ENCODE measurements at places on chromosomes 2 and 18.
A peak's percentile ranks its signal among the peaks of the same experiment; 100 is the strongest.

GRCh38 chr2:104406261-104406726 lies 447.6 kb upstream of the POU3F3 start:
- no peak overlapping the region for H3K4me3 ChIP-seq
- no peaks in the 10 kb centered on the region for H3K36me3 ChIP-seq
- DNase-seq = no peak
- H3K4me1 ChIP-seq = no peaks in the 10 kb centered on the region
- no peaks in the 10 kb centered on the region for H3K27me3 ChIP-seq

DNA sequence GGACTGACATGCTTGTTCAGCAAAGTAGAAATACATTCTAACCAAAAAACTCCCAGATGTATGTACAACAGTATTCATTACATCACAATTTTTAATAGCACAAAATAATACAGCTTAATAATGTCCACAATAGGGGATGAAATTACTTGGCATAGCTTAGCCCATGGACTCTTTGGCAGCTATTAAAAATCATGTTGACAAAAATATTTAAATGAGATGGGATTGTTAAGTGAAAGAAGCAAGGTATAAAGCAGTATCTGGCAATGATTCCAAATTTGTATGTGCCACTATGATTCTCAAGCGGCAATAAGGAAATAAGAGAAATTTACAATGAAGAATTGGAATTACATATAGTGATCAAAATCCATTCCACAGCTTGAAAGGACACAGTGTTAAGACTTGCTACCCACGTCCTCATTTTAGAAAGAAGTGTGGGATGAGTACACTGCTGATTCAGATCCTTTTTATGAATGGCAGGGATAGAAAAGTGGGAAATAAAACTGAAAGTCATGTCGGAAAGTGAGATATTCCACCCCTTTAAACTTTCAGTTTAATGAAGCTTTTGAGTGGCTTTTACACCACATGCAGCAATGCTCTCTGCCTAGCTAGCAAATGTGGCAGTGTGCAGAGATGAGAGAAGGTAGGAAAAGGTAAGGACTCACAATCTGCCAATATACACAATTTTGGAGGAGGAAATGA lies 2.4 kb downstream of the GAREM1 start:
- H3K4me1 ChIP-seq = peaks cover 28% of the 10 kb centered on the region
- H3K27ac ChIP-seq = no peak overlapping the region
- no peak overlapping the region for H3K4me3 ChIP-seq
- no peak for DNase-seq

DNA sequence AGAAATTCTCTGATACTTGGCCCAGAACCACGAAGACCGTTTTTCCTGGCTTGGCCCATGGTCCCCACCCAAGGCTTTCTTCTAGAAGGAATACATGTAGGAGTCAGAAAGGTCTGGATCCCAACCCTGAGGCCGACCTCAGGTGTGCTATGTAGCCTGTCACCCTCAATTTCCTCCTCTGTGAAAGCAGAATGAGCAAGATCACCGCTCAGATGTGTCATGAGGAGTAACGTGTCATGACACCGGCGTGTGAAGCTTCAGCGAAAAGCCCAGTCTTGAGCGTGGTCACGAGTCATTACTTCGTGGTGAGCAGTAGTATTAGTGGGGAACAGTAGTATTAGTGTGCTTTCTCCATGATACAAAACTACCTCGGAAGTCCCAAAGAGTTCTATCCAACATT lies 103.4 kb downstream of the ALPK2 start:
- peaks cover 42% of the 10 kb centered on the region for H3K27me3 ChIP-seq
- no peaks in the 10 kb centered on the region for H3K4me1 ChIP-seq
- H3K4me3 ChIP-seq = no peak overlapping the region
- no peak overlapping the region for H3K27ac ChIP-seq

- peaks cover 41% of the 10 kb centered on the region for H3K27me3 ChIP-seq
- H3K4me1 ChIP-seq = no peaks in the 10 kb centered on the region
- H3K4me3 ChIP-seq = no peak overlapping the region
Measured at GRCh38 chr2:129903586-129904425, 75.7 kb upstream of the RAB6C start.

- H3K27me3 ChIP-seq = peaks cover 8% of the 10 kb centered on the region
- H3K27ac ChIP-seq = no peak overlapping the region
- DNase-seq = no peak
- H3K4me1 ChIP-seq = no peaks in the 10 kb centered on the region
- peaks cover 1% of the 10 kb centered on the region for H3K36me3 ChIP-seq
- no peak overlapping the region for H3K4me3 ChIP-seq
Measured at GRCh38 chr2:31016648-31017047, 121.6 kb downstream of the GALNT14 start.

DNA sequence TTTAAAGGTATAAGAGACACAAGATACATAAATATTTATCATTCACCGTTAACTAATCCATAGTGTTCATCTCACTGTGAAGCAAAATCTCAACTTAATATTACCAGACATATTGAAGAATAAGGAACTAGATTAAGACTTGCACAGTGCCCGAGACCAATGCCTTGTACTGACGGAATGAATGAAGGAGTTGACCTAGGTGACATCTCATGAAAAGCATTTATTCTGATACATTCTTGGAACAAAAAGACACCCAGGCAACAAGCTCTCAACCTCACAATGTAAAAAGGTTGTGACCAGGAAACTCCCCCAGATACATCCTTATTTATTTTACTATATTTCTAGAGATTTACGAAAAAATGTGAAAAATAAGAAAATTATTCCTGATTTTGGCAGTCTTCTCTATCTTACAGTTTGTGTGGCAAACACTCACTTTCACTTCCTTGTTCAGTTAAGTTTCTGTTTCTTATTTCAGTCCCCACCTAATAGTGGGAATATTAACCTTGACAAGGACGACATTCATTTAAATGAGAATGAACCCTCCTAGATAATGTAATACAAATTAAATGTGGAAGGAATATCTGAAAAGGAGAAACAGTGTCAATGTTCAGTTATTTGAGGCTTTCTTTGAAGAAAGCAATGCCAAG lies 28.4 kb downstream of the M1AP start:
- no peaks in the 10 kb centered on the region for H3K36me3 ChIP-seq
- peaks cover 35% of the 10 kb centered on the region for H3K27me3 ChIP-seq
- no peak for DNase-seq
- no peak overlapping the region for H3K27ac ChIP-seq
- H3K4me1 ChIP-seq = no peaks in the 10 kb centered on the region
- no peak overlapping the region for H3K4me3 ChIP-seq

- peaks cover 20% of the 10 kb centered on the region for H3K36me3 ChIP-seq
- no peak overlapping the region for H3K27ac ChIP-seq
- no peak overlapping the region for H3K4me3 ChIP-seq
- no peak for DNase-seq
Measured at GRCh38 chr2:27214941-27215340, 2.2 kb upstream of the CAD start.

DNA sequence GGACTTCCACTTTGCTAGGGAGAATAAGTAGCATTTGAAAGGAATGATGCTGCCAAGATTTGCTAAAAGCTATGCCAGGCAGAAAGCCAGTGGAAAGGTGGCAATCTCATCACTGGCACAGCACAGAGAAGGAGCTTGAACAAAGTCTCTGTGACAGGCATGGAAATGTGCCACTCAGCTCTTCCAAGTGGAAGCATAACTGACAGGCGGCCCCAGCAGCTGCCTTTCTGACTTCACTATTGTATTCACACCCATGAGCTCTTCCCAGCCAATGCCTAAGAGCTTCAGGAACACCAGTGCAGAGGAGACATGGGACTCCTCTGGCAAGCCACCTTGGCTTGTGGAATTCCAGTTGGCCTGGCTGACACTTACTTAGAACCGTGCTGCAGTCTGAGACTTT lies 134.6 kb upstream of the REG3G start:
- no peaks in the 10 kb centered on the region for H3K27me3 ChIP-seq
- no peaks in the 10 kb centered on the region for H3K4me1 ChIP-seq
- no peak overlapping the region for H3K4me3 ChIP-seq
- no peaks in the 10 kb centered on the region for H3K36me3 ChIP-seq
- H3K27ac ChIP-seq = no peak overlapping the region

- H3K27ac ChIP-seq = no peak overlapping the region
- DNase-seq = no peak
- H3K4me3 ChIP-seq = no peak overlapping the region
- peaks cover 2% of the 10 kb centered on the region for H3K36me3 ChIP-seq
Measured at GRCh38 chr2:123693836-123694235, 331.3 kb upstream of the CNTNAP5 start.

DNA sequence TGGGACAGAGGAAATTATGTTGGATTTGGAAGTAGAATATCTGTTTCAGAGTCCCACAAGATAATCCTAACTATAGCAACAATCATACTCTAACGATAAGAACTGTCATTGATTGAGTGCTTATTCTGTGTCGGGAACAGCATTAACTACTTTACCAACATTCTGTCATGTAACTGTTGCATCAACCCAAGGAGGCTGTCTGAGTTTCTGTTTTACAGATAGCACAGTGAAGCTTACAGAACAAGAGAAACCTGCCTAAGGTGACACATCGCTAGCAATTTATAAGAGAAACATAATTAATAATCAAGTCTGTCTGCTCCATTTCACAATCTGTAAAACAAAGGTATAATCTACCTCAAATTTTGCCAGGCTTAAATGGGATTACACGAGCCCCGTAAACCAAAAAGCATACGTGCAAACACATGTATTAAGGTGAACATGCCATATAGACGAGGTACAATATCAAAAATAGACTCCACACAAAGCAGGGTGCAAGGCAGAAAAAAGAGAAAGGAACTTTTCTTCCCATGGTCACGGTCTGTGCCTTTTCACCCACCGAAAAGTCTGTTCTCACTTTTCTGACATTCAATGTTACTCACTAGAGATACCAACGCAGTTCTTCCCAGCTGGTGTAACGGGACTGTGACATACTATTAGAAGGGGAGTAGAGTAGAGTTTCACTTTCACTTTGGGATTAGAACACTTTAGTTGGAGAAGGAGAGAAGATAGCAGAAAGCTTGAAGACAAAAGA lies 37.2 kb upstream of the SLC8A1 start:
- no peak overlapping the region for H3K27ac ChIP-seq
- peak overlapping the region; percentile 55 for H3K4me3 ChIP-seq
- no peak for DNase-seq
- H3K4me1 ChIP-seq = peaks cover 9% of the 10 kb centered on the region

GRCh38 chr2:9668687-9669345 lies 38.0 kb upstream of the YWHAQ start:
- H3K27me3 ChIP-seq = no peaks in the 10 kb centered on the region
- H3K27ac ChIP-seq = no peak overlapping the region
- H3K4me3 ChIP-seq = no peak overlapping the region
- H3K36me3 ChIP-seq = no peaks in the 10 kb centered on the region
- no peaks in the 10 kb centered on the region for H3K4me1 ChIP-seq

DNA sequence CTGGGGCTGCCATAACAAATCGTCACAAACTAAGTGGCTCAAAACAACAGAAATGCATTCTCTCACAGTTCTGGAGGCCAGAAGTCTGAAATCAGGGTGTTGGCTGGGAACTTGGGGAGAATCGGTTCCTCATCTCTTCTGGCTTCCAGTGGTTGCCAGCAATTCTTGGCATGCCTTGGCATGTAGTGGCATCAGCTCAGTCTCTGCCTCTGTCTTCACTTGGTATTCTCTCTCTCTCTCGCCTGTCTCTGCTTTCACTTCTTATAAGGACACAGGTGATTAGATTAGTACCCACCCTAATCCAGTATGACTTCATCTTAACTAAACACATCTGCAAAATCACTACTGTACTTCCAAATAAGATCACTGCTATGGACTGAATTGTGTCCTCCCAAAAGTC lies 695.4 kb upstream of the ID2 start:
- H3K36me3 ChIP-seq = no peaks in the 10 kb centered on the region
- H3K27me3 ChIP-seq = no peaks in the 10 kb centered on the region
- no peak overlapping the region for H3K27ac ChIP-seq
- H3K4me3 ChIP-seq = no peak overlapping the region
- no peaks in the 10 kb centered on the region for H3K4me1 ChIP-seq
- no peak for DNase-seq

DNA sequence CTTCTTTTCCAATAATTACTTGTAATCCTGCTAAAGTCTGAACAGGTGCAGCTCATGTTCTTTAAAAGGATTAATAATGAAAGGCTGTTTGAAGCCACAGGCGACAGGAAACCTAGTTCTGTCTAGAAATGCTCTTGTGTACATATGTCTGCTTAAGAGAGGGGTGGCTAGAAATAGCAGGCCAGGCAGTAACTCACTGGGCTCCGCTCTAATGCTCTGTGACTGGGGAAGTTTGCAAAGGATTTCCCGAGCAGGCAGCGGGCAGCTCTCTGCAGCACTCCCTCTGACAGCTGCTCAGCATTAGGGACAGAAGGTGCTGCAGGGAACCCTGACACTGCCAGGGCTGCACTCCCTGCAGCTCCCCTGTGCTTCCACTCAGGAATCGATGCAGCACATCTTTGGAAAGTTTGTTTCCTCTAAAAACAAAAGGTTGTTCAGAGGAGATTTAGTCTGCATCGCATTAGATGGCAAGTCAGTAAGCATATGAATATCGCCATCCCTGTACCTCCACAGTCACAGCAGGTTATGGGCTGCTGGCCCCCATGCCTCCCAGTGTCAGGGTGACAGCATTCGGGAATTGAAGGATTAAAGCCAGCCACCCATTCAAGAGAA lies 33.1 kb upstream of the TTC39C start:
- no peak overlapping the region for H3K27ac ChIP-seq
- no peaks in the 10 kb centered on the region for H3K27me3 ChIP-seq
- no peak overlapping the region for H3K4me3 ChIP-seq
- DNase-seq = no peak
- H3K4me1 ChIP-seq = peaks cover 20% of the 10 kb centered on the region

GRCh38 chr2:221529943-221530652 lies 42.0 kb downstream of the EPHA4 start:
- H3K4me3 ChIP-seq = peak overlapping the region; percentile 60
- H3K27me3 ChIP-seq = no peaks in the 10 kb centered on the region

DNA sequence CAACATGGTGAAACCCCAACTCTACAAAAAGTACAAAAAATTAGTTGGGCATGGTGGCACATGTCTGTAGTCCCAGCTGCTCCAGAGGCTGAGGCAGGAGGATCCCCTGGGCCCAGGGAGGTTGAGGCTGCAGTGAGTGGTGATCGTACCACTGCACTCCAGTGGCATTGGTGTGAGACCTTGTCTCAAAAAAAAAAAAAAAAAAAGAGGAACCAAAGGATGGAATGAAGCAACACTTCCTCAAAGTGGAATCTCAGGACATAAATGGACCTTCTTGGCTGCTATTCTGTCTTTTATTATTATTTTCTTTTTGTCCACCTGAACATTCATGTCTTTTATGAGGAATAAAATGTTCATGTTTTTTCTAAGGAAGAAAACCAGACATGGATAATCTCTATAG lies 13.7 kb downstream of the GEMIN6 start:
- no peak for DNase-seq
- no peaks in the 10 kb centered on the region for H3K27me3 ChIP-seq
- no peaks in the 10 kb centered on the region for H3K36me3 ChIP-seq
- H3K4me1 ChIP-seq = no peaks in the 10 kb centered on the region
- H3K4me3 ChIP-seq = no peak overlapping the region

GRCh38 chr2:58594175-58594574 lies 353.1 kb upstream of the FANCL start:
- no peaks in the 10 kb centered on the region for H3K36me3 ChIP-seq
- H3K4me1 ChIP-seq = no peaks in the 10 kb centered on the region
- no peak for DNase-seq
- no peak overlapping the region for H3K27ac ChIP-seq

All from central memory CD8-positive, alpha-beta T cell (primary cell).